T-helper 9 cell (primary cell): ENCODE measurements at places on chromosomes 6 and 20.
A peak's percentile ranks its signal among the peaks of the same experiment; 100 is the strongest.

GRCh38 chr20:59781226-59781625 is 152.2 kb downstream of the SYCP2 start:
- DNase-seq = no peak

DNA sequence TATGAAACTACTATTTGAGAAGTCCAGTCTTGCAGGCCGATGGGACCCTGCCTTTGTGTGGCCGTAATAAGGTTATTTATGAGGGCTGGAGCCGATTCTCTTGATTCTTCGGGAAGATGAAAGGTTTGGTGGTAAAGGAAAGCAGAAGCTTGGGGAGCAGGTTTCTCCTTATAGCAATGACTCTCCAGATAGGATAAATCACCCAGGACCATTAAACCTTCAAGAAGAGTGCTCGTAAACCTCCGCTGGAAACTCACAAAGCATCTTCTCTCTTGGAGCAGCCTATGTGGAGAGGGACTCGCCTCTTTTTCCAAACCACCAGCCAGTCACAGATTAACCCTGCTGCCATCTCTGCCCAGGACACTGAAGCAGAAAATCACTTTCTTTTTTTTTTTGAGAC is 69.6 kb upstream of the SALL4 start:
- no peak for DNase-seq

GRCh38 chr6:31736021-31736767 is at the start of gene CLIC1:
Gene CLIC1, minus strand, starts transcription at chr6:31736530. Its CDS starts 230 bp downstream, at chr6:31736300.
- peak; percentile 67 for DNase-seq

GRCh38 chr20:48789185-48789668 is 38.6 kb downstream of the PREX1 start:
- DNase-seq = no peak

DNA sequence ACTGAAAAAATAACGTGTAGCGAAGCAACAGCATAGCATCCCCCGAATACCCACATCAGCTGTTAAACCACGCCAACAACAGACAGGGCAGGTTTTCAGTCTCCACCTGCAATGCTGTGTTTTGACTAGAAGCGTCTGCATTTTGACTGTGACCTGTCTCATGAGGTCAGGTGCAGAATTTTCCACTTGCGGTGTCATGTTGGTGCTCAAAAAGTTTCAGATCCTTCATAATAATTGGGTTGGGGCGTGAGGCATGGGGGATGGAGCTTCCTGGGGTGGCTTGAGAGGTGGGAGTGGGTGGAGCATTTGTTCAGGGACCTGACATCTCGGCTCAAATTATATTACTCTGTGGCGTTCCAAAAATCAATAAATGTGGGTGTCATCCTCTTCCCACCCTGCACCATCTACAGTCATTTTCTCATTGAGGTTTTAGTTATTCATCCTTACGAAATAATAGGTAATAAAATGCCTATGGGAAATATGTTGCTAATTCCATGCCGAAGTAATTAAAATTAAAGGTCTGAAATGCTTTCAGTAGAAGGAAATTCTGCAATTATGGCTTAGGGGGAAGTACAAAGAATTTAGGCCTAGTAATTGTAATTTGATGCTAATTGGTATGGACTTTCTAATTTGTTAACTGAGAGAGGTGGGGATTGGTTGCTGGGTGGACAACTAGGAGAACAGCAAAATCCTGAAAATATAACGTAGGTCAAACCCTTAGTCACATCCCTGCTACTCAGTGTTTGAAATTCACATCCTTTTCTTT is 81.0 kb downstream of the TIAM2 start:
- DNase-seq = no peak

GRCh38 chr20:15618912-15619311 is 954.3 kb downstream of the KIF16B start:
- no peak for DNase-seq

DNA sequence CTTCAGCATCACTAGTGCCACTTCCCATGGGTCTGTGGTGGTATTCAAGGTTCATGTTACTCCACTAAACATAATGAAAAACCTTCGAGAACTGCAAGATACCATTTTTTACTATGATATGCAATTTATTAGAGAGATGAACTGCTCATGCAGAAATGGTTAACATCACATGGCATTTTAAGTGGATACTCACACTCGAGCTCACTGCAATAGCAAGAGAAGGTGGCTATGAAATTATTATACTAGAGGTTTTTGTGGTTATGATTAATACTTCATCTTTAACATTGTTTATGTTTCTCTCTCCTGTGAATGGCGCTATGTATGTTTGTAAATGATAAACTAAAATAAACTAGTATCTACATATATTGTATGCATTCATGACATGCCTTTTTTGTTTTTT is 35.1 kb downstream of the SCAF8 start:
- DNase-seq = no peak

DNA sequence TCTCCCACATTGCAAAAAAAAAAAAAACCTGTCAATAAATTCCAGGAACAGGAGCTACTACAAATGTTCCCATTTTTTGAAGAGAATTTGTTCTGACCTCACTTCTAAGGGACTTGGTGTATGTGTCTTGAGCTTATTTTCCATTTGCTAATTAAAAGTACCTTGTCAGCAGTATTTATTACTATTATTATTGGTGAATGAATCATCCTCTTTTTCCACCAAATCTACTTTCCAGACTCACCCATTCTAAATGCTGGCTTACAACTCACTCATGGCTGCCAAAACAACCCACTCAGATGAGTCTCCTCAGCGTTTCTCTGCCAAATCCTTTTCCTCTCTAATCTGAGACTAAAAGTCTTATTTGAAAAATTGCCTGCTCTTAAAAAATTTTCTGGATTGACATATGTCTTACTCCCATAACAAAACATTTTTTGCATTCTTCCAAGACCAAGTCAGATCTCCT is 33.2 kb upstream of the TASP1 start:
- no peak for DNase-seq

- DNase-seq = no peak
These were observed 87.4 kb downstream of the MRPL14 start for GRCh38 chr6:44039839-44040350.

DNA sequence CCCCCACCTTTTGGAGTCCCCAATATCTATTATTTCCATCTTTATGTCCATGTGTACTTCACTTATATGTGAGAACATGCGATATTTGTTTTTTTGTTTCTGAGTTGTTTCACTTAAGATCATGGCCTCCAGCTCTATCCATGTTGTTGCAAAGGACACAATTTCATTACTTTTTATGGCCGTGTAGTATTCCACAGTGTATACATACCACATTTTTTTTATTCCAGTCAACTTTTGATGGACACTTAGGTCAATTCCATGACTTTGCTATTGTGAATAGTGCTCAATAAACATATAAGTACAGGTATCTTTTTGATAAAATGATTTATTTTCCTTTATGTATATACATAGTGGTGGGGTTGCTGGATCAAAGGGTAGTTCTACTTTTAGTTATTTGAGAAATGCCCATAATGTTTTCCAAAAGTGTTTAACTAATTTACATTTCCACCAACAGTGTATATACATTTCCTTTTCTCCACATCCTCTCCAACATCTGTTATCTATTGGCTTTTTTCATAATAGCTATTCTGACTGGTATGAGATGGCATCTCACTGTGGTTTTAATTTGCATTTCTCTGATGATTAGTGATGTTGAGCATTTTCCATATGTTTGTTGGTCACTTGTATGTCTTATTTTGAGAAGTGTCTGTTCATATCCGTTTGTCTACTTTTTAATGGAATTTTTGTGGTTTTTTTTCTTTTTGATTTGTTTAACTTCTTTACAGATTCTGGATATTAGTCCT is 34.0 kb upstream of the COL10A1 start:
- DNase-seq = no peak

DNA sequence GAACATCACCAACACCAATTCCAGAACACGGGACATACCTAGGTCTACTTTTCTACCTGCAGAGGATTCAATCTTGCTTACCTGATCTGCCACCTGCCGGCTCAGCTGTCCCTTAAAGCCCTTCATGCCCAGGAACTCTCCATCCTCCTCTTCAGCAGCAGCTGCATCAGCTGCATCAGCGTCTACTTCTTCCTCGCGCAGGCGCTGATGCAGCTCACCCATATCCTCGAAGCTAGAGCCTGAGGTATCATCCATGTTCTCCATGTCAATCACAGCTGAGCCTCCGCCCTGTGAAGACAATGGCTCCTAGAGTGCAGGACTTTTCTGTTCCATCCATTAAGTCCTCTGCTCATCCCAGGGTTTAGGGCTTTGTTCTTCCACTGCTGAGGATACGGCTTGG is 918 bp downstream of the YIPF3 start:
- DNase-seq = no peak

DNA sequence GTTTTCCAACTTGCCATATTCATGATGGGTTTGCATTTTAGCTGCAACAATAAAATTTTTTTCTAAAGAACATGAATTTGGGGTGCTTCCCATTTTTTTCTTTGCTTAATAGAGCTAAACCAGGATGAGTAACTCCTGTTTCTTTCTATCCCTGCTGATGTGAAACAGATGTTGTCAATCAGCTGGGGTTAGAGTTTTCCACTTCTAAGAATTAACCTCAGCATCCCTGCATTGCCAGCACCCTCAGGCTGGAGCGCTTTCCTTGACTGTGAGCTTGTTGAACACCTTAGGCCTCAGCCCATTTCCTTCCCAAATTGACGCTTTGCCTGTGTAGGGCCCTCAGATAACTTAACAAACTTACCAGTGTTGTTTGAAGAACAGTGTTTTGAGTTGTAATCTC is 74.5 kb downstream of the PTPN1 start:
- DNase-seq = no peak

- DNase-seq = no peak
These were observed 16.4 kb downstream of the RANBP9 start for GRCh38 chr6:13695252-13695651.

DNA sequence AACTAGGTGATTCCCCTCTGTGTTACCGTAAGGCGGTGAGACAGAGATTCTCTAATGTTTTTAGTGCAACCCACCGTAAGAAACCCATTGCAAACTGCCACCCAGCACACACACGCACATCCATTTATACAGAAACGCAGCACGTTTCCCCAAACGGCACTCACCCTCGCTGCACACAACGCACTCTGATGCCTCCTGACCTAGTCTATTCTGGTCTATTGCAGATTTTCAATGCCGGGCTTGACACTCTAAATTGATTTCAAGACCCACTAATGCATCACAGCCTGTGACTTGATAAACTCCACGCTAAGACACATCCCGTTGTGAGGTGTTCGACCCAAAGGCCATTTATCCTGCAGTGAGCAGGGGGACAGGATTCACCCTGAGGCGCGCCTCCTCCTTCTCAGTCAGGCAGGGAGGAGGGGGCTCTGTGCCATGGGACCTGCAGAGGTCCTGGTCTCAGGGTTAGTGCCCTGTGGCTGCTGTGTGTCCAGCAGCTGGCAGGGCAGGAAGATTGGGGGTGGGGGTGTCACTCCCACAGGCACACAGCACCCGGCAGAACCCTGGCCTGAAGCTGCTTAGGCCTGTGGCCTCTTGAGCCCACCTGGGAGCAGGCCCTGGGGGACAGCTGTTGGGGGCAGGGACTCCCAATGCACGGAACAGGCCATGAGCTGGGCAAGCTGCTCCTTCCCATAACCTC is 335.6 kb downstream of the PREX1 start:
- DNase-seq = no peak

- DNase-seq = no peak
These were observed 12.7 kb downstream of the DYNLRB1 start for GRCh38 chr20:34528921-34529297.

DNA sequence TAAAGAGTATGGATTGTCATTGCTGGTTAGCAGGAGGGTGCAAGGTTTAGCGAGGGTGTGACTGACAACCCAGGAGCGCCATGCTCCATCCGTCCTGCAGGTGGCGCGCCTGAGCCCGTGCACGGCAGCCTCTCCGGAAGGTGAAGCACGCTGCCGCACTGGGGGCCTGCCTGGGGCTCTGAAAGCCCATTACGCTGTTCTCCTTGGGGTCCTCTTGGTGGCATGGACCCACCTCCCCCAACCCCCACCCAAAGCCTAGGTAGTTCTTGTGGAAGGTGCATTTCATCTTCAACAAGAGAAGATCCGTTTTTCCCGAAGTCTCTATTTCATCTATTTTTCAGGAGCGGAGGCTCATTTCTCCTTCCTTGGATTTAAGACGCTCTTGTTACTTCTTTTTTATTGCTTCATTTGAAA is 197.4 kb upstream of the KCNG1 start:
- DNase-seq = peak; percentile 42

- no peak for DNase-seq
These were observed 88.3 kb upstream of the PAK5 start for GRCh38 chr20:9927224-9927623.

- no peak for DNase-seq
These were observed 1.4 kb upstream of the POU3F2 start for GRCh38 chr6:98833057-98833306.

DNA sequence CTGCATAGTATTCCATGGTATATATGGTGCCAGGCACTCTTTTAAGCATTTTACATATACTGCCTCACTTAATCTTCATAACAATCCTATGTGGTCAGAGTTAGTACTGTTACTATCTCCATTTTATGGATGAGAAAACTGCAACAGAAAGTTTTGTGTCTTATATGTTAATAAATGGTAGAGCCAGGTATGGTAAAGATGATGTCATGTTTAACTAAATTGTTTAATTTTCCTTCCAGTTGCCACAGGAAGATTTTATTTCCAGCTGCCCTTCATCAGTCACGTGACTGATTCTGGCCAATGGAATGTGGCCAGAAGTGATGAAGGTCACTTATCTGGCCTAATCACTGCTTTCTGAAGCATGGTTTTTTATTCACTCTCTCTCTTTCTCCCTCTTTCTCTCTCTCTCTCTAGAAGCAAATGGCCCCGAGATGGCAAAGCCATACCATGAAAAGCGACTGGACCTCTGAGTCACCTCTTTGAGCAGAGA is 75.7 kb upstream of the BTBD3 start:
- no peak for DNase-seq

GRCh38 chr6:40376113-40376650 is 211.0 kb downstream of the LRFN2 start:
- no peak for DNase-seq

DNA sequence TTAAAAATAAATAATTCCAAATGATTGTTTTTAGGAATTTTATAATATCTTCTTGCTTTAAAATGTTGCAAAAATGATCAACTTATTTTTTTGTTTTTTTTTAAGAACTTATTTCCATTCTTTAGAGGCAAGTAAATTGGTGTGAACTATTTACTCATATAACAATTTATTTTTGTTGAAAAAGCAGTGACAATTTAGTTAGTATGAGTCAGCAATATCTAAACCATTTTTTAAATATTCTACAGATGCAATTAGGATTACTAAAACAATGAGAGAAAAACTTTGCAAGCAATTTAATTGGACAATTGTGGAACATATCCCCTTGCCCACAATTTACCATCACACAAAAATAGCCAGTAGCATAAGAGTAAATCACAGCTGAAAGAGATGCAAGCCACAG is 319.5 kb downstream of the MEI4 start:
- DNase-seq = no peak

- DNase-seq = no peak
These were observed 4.0 kb downstream of the SOD2 start for GRCh38 chr6:159689001-159689400.

- DNase-seq = no peak
These were observed 224.2 kb downstream of the SYNDIG1 start for GRCh38 chr20:24693466-24694156.

- no peak for DNase-seq
These were observed 3.7 kb downstream of the TGM2 start for GRCh38 chr20:38161412-38161774.
